ENCODE measurements at places on chromosomes 12 and 14.
A peak's percentile ranks its signal among the peaks of the same experiment; 100 is the strongest.

- DNase-seq: no peak
Observed at GRCh38 chr14:76376878-76377734, 1.2 kb downstream of the ESRRB start.

GRCh38 chr12:13074396-13075117, 28.9 kb downstream of the GSG1 start:
- DNase-seq: no peak

GRCh38 chr14:75422169-75422568, 5.7 kb upstream of the JDP2 start:
- no peak for DNase-seq

DNA sequence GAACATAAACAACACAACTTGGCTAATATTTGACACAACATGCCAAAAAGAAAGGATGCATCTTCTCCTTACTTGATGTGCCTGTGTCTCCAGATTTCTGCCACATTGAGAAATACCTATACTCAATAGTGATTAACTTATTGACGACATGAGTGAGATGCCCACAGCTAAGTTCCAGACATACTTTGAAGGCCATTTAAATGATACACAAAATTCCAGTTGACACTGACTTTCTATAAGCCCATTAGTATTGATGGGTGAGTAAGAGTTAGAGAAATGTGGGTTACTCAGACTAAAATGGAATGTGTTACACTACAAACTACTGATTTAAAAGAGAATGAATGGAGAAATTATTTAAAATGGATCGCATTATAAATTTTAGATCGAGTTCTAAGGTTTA, 838.2 kb upstream of the MGAT4C start:
- DNase-seq: no peak

DNA sequence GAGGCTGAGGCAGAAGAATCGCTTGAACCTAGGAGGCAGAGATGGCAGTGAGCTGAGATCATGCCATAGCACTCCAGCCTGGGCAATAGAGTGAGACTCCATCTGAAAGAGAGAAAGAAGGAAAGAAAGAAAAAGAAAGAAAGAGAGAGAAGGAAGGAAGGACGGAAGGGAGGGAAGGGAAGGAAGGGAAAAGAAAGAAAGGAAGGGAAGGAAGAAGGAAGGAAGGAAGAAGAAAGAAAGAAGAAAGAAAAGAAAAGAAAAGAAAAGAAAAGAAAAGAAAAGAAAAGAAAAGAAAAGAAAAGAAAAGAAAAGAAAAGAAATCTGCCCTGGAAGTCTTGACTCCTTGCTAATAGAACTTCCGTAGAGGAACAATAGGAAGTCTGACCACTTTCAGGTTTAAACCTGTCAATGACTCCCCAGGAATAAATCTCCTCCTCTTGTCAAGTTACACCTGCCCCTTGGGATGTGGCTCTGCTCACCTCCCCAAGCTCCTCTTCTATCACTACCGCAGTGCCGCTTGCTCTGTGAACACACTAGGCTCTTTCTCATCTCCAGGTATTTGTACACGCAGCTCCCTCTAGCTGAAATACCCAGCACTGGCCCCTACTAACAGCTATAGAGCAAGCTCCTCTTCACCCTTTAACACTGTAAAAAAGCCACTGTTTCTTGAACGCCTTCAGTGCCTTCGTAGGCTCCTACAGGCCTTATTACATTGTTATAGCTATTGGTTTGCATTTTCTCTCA, 773.1 kb upstream of the TBX3 start:
- DNase-seq: peak; percentile 17

GRCh38 chr12:15979096-15980092, 68.3 kb downstream of the DERA start:
- DNase-seq: peak; percentile 68

GRCh38 chr12:75389061-75389460, 1.8 kb upstream of the GLIPR1L2 start:
- DNase-seq: peak; percentile 59

GRCh38 chr14:104109731-104110361, 24.3 kb downstream of the ASPG start:
- no peak for DNase-seq

- DNase-seq: peak; percentile 28
Observed at GRCh38 chr12:99957866-99958466, 26.8 kb downstream of the ANKS1B start.

- no peak for DNase-seq
Observed at GRCh38 chr14:93212432-93212831, 5.4 kb downstream of the UBR7 start.

DNA sequence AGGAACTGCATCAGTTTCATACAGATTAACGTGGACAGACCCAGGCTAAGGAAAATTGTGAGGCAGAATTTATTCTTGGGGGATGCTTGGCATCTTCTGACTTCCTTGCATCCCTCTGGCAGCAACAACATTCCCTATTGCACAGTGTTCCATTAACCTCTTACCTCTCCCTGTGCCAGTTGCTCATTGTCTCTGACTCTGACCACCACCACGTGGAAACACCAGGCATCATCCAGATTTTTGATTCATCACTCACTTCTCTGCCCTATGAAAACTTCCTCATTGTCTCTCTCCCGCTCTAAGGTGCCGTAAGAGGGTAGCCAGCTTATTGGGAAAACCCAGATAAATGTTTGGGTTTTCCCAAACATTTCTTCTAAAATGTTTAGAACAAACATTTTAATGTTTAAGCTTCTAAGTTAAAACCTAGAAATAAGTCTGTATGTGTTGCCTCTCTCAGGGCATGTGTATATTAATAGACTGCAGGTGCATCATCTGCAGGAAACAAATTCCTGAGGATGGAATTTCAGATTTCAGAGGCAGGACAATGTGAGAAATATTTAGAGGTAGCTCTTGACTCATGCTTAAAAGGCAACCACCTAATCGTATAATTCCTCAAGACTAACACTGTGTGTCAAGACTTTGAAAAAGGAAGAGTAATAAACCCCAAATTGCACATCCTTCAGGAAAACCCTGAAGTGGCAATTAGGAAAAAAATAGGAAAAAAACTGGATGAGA, 64.5 kb upstream of the SLC35F4 start:
- DNase-seq: no peak

DNA sequence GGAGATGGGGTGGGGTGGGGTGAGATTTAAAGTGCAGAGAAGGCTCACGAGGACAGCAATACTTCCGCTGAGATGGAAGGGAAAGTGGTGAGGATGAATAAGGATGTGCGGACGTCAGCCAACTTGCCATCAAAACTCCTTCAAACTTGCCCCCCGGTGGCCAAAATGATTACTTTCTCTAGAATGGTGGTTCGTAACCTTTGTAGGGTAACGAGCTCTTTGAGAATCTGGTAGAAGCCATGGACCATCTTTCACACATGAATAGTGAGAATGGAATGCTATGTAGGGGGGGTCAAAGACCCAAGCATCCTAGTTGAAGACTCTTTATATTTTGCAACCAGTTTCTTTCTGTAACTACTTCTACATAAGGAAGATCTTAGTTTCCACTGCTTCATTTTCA, 245.9 kb upstream of the DDHD1 start:
- peak; percentile 12 for DNase-seq

DNA sequence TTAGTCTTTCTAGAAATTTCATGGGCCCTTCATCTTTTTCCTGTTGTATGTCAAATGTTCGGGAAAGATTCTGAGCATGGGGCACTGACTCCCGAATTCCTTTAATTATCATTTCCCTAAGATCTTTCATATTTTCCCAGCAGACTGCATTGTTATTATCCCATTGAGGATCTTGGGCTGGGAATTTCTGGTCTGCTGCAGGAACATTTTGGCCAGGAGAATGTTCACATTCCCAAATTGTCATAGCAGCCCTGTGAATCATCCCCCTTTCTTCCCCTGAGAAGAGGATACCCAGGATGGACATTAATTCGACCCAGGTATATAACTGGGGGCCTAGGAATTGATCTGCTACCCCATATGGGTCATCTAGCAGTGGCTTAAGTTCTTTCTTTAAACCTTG, 112.5 kb downstream of the RIN3 start:
- DNase-seq: no peak

- DNase-seq: peak; percentile 85
Observed at GRCh38 chr12:122021822-122022392, at the start of gene BCL7A. BCL7A (plus strand) TSS chr12:122021884; CDS start chr12:122022092, 208 bp downstream.

- no peak for DNase-seq
Observed at GRCh38 chr12:111584959-111585358, 14.2 kb downstream of the ATXN2 start.

- DNase-seq: peak; percentile 88
Observed at GRCh38 chr12:5872745-5873144, 72.3 kb downstream of the ANO2 start.

- peak; percentile 79 for DNase-seq
Observed at GRCh38 chr12:88993651-88994050, 358.6 kb downstream of the DUSP6 start.

DNA sequence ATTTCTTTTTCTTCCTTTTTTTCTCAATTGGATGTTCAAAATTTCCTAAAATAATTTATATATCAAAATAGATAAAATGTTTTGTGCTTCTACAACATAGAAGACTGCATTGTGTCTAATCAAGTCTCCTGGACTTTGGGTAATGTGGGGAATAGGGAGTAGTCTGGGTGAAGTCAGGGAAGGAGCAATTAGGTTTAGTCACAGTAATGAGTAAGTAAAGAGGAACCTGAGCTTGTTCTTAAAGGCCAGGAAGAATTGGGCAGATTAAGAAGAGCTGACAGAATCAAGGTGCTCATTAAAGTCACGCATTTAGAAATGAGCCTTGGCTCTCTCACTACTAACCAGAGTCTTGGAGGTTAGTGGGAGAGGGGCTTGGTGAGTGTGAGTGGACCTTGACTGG, 233.3 kb upstream of the SSTR1 start:
- DNase-seq: no peak

DNA sequence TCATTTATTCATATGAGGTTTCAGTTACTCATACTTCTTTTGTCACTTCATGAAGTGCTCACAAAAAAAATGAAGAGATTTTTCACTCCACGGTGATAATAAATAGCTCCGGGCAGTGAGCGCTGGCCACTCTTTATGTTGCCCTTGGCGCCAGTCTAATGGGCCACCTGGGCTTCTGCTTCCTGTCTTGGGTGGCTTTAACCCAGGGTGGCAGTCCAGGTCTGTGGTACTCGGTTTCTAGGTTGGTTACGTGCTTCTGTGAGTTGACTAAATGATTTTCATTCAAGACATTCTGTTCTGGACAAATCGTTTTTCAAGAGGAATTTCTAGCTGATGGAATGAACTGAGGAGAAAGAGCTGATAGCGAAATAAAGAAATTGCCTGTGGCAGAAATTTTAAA, 34.6 kb upstream of the NID2 start:
- no peak for DNase-seq

GRCh38 chr12:67484791-67485480, 163.6 kb upstream of the DYRK2 start:
- peak; percentile 79 for DNase-seq

DNA sequence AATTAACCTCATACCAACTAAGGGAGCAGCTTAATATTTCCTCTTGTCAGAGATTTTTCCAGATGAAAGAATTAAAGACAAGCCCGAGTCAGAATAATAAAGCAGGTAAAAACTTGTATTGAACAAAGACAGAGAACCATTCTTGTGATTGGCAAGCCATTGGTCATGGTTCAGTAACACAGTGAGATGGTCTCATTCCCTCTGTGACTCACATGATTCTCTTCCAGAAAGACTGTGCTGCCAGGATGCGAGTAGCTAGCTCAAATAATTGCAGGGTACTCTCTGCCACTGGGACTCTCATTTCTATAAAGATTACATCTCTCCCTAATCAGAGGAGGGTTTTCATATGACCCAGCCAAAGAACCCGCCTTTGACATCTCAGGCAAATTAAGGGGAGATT, 179.4 kb downstream of the PHLDA1 start:
- peak; percentile 34 for DNase-seq

All from DMS53 (cell line).